ENCODE measurements at places on chromosomes 7 and 10.

DNA sequence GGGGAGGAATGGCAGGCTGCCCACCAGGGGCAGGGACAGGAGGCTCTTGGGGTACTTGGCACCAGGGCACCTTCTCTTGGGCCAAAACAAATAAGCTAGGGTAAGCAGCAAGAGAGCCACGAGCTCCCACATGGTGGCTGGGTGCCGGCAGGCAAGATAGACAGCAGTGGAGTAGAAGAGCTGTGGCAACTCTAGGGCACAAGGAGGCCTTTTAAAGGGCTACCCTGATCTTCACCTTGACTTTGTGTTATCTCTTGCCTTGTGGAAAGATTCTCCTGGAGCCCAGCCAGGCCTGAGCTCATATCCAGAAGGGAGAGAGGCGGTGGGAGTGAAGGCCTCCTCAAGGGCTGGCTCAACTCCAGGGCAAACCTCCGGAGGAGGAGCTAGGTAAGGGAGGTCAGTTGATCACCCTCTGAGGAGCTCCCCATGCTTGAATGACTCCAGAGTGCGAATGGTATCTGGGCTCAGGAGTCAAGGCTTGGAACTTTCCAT lies at the start of gene CYP17A1:
Gene CYP17A1 (minus strand): TSS at position 184 of the 492 bp plus-strand sequence. CDS start 52 bp downstream, at position 132.
- DNase-seq: no peak

GRCh38 chr7:7434329-7434728 lies 101.3 kb downstream of the COL28A1 start:
- DNase-seq: no peak

- no peak for DNase-seq
Measured at GRCh38 chr7:36315309-36315944, 74.2 kb upstream of the ANLN start.

- no peak for DNase-seq
Measured at GRCh38 chr7:39199951-39200350, 222.2 kb downstream of the POU6F2 start.

DNA sequence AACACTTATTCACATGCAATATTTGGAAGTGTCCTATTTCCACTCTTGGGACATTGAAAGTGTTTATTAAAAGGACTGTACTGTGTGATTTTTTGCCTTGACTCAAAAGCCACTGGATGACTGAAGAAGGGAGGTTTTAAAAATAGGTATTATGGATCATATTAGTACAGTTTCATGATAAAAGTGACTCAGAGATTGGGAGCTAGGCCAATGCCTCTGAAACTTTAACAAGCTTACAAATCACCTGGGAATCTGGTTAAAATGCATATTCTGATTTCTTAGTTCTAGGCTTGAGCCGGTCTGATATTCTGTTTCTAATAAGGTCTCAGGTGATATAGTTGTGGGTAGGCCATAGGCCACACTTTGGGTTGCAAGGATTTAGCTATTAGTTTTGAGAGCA lies 191.2 kb downstream of the PLXDC2 start:
- no peak for DNase-seq

DNA sequence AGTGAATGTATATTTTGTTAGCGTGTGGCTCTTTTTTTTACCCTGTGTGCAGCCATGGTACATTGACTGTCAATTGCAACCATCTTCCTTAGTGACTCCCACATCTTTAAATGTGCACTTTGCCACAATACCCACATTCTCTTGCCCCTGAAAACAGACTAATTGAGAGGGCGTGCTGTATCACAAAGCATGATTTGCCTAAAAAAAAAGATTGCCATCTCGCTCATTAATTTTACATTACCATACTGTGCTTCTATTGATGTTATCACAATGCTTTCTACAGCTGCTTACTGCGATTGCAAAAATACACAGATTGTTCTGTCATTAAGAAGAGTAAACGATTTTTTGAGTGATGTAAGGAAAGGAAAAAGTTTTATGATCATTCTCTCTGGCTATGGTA lies 613.1 kb upstream of the NRP1 start:
- no peak for DNase-seq

DNA sequence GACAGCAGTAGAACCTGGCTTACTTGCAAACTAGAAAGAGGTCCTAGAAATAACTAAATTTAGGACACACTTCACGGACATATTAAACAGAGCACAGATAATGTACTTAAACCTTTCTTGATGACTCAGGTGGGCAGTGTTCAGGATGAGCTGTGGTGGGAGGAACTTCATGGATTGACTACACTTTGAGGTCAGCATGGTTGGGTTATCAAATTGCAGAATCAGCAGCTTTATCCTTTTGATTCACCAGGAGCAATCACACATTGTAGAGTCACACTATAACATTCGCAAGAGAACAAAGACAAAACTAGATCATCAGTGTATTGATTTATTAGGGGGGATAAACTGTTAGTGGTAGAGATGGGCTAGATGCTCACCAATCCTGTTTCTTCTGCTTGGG lies 38.6 kb upstream of the AGK start:
- no peak for DNase-seq

- peak; percentile 41 for DNase-seq
Measured at GRCh38 chr7:150983893-150984368, 5.8 kb upstream of the KCNH2 start.

DNA sequence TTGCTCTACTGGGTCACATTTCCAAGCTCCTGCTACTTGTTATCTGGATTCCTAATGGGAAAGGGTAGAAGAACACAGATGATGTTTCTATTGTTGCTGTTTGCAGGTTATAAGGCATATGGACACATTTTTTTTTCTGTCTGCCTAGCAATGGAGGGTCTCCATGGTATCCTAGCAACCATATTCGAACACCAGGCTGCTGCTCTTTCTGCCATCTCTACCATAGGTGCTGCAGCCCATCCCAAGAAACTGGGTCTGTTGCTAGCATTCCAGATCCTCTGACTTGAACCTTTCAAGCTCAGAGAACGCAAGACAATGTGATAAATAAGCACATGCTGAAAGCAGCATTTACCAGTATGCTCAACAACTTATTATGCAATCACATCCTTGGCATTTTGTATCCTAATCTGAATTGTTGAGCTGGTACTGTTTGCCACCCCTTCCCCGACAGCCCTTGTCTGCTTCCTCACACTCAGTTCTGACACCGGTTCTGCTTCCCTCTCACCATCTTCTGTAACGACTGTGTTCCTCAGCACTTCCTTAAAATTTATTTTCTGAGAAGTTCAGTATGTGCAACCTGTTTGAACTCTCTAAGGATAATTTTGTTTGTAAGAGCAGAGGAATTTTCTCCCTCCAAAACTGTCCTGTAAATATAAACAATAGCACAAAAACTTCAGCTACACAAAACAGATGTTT lies 6.2 kb downstream of the PRKG1 start:
- no peak for DNase-seq

- DNase-seq: no peak
Measured at GRCh38 chr10:108787932-108788331, 1135.4 kb downstream of the XPNPEP1 start.

DNA sequence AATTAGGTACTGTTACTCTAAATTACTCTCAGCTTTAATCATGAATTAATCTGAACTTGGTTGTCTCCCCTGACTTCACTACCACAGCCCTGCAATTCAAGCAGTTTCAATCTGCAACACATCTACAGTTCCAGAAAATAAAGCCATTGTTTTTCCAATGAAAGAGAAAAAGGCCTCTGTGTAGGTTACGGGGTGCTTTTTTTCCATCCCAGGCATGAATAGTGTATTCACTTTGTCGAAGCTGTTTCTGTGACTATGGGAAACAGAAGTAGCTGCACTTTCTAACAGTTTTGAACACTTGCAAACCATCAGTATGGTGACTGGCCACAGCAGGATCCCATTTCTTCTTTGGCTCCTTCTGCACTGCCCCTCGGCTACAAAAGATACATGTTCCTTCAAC lies 460.2 kb downstream of the GRM8 start:
- no peak for DNase-seq

GRCh38 chr7:8018961-8019360 lies 50.4 kb downstream of the GLCCI1 start:
- no peak for DNase-seq

DNA sequence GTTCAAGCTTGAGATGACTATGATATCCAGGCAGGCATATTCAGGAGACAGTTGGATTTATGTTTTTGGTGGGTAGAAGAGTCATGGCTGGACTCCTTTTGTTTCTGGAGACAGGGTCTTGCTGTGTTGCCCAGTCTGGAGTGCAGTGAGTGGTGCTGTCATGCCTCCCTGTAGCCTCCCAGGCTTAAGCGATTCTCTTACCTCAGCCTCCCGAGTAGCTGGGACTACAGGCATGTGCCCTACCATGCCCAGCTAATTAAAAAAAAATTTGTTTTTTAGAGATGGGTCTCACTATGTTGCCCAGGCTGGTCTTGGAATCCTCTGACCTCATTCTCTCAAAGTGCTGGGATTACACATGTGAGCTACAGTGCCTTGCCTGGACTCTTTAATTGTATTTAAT lies 62.0 kb downstream of the ADK start:
- no peak for DNase-seq

- no peak for DNase-seq
Measured at GRCh38 chr7:121604627-121605316, 208.7 kb upstream of the FAM3C start.

GRCh38 chr7:134561-135256 lies 57.7 kb upstream of the FAM20C start:
- no peak for DNase-seq

- DNase-seq: no peak
Measured at GRCh38 chr10:67259319-67259929, 333.6 kb downstream of the LRRTM3 start.

DNA sequence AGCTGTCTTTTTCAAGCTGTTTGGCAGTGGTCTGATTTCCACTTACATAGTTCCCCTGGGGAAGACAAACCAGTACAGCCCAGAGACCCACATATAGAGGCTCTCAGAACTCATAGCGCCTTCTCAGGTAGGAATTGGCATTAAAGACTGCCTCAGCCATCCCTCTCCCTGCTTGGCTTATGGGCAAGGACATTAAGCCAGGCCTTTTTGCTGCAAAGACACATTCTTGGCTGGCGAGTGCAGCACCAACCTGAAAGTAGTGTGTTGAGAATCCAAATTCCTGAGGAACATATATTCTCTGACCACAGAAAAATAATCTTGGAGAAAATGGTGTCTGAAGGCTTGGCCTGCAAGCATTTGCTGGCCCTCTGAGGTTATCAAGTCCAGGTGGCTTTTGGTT lies 39.2 kb upstream of the HPS1 start:
- DNase-seq: no peak

DNA sequence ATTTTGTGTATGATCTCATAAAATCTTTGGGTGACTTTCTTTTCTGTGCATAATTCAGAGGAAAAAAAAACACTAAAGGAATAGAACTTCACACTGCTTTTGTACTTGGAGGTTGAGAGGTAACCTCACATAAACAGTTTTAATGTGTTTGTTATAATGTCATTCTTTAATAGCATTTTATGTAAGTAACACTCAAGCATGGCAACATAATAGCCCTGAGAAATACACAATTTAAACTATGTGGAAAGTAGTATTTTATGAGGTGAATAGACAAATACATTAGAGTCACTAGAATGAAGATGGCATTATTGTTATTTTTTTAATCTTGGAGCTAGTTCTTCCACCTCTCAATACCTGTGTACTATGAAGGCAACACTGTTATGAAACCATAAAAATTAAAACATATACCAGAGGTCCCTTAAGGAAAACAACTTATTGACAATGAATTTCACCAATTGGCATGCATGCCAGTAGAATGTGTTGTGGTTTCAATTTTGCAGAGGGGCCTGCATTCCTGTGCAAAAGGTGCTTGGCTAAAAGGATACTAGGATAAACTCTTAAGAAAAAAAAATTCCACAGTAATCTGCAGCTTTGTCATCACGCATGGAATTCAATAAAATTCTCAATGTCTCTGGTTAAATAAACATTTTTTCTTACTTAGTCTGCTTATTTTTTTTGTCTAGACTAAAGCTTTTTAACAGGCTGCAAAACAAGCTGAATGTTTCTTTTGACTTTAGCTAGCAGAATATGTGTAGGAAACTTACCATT lies 102.5 kb downstream of the CD36 start:
- no peak for DNase-seq

DNA sequence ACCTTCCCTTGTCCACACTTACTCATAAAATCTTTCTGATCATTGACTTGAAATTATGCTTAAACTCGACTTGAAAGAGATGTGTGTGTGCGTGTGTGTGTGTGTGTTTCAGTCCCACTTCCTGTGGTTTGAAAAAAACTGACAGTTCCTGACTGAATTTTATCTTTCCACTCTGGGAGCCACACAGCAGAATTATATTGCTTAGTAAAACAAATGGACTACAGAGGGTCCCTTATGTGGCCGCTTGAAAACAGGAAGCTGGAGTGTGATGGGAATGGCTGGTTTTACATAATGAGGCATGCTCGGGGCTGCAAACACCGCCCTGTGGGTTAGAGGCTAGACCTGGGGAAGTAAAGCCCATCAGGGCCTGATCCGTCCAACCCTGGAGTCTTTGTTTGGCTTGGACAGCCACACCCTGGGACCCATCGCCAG lies 54.8 kb downstream of the LYZL1 start:
- DNase-seq: no peak

- no peak for DNase-seq
Measured at GRCh38 chr7:134329614-134330346, 13.1 kb upstream of the SLC35B4 start.

- DNase-seq: no peak
Measured at GRCh38 chr7:28083164-28083997, 97.2 kb downstream of the JAZF1 start.

DNA sequence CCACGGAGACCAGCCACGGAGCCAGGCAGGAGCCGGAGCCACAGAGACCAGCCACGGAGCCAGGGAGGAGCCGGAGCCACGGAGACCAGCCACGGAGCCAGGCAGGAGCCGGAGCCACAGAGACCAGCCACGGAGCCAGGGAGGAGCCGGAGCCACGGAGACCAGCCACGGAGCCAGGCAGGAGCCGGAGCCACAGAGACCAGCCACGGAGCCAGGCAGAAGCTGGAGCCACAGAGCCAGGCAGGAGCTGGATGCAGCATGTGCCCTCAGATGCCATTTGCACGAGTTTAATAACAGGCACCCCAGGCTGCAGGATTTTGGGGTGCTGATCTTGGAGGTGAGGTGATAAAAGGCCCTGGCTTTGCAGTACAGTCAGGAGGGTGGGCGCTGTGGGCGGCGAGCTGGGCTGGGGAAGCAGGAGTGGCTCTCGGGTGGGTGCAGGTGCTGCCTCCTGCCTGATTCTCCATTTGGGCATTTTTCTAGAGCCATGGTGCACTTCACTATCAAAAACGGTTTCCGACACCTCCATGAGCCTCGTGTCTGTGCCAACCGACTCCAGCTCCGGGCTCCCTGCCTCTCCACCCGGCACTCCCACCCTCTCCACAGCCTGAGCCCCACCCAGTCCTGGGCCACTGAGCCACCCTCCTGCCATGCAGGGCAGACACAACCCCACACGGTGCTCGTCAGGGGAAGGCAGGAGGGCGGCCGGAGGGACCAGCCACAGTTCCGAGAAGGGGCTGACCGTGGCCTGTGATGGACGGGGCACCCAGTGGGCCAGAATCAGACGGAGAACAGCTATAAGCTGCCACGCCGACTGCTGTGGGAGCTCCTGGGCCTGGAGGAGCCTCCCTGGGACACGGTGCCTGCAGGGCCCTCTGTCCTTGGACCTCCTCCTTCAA lies 40.8 kb upstream of the NKX6-2 start:
- DNase-seq: no peak
